ENCODE measurements at places on chromosomes 6 and 20.
A peak's percentile ranks its signal among the peaks of the same experiment; 100 is the strongest.

DNA sequence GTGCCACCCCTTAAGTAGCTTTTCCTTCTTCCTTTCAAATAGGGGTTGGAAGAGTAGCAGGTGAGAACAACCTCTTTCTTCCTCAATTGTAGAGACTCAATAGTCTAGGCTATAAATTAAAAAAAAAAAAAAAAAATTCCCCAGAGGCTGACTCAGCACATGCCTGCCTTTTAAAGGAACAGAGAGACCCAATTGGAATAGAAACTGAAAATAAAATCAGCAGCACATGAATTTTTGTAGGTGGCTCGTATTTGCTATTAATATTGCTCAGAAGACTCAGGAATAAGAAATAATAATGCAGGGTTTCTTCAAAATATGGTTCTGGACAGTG lies 19.3 kb downstream of the TOP1 start:
- peak; percentile 79 for DNase-seq

GRCh38 chr6:10381133-10381829 lies 33.6 kb downstream of the TFAP2A start:
- no peak for DNase-seq

DNA sequence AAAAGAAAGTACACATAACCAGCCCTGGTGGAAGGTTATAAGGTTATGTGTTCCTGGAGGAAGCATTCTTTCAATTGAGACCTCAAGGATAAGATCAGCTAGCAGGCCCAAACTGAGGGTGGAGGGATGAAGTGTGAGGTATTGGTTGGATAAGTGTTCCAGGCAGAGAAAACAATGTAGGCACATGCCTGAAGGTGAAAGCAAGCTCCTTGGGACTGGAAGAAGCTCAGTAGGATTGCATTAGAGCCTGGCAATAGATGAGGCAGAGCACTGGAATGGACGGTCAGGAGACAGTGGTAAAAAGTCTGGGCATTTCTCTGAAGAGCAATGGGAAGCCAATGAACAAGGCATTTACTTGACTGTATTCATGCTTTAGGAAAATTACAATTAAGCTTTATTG lies 89.9 kb upstream of the SHLD1 start:
- no peak for DNase-seq

GRCh38 chr6:158818581-158819212 lies 471 bp downstream of the EZR start:
- DNase-seq = peak; percentile 60

DNA sequence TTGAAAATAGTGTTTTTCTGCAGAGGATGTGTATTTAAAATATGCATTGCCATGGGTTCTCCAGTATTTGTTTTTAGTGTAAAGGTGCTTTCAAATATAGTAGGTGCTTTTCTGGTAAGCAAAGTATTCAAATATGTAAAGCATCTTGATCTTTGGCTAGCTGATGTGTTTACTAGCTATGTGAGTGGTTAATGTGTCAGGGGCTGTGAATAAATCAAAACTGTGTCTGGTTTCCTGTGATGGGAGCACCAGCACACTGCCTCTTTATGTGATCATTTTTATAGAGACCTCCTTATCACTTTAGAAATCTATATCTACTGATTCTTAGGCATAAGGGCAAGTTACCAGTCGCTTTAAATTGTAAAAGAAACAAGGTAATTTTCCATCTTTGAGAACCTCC lies 388.9 kb upstream of the MAN1A1 start:
- DNase-seq = no peak

DNA sequence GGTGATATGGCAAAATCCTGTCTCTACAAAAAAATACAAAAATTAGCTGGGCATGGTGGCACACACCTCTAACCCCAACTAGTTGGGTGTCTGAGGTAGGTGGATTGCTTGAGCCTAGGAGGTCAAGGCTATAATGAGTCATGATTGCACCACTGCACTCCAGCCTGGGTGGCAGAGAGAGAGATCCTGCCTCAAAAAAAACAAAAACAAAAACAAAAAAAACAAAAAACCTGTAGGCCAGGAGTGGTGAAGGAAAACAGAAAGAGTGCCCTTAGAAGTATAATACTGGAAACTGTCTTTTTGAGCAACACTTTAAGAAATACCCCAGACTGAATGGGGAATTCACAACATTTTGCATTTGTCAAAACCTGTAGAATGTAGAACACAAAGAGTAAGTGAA lies 85.3 kb downstream of the JARID2 start:
- peak; percentile 69 for DNase-seq

DNA sequence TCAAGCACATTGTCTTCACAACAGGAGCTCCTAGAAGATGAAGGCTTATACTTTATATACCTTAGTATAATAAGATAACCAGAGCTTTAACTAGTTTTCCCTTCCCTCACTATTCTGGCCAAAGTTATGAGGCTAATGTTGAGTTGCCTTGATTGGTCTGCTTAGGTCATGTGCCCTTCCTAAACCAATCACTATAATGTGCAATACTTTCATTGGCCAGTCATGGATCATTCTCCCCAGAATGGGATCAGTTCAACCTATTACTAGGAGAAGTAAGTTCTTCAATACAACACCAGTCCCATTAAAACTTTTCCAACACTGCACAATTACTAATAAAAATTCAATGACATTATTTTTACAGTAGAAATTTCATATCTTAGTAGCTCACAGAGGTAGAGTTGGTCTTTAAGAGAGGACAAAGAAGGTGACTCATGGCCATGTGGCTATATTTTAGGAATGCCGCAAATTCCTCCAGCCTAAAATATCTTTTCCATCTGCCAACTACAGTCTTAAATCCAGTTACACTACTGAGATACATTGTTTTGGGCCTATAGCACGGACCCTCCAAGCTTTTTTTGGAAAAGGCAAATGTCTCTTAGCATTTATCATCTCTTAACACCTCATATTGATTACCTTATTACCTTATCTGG lies 12.5 kb upstream of the POU3F2 start:
- DNase-seq = no peak

DNA sequence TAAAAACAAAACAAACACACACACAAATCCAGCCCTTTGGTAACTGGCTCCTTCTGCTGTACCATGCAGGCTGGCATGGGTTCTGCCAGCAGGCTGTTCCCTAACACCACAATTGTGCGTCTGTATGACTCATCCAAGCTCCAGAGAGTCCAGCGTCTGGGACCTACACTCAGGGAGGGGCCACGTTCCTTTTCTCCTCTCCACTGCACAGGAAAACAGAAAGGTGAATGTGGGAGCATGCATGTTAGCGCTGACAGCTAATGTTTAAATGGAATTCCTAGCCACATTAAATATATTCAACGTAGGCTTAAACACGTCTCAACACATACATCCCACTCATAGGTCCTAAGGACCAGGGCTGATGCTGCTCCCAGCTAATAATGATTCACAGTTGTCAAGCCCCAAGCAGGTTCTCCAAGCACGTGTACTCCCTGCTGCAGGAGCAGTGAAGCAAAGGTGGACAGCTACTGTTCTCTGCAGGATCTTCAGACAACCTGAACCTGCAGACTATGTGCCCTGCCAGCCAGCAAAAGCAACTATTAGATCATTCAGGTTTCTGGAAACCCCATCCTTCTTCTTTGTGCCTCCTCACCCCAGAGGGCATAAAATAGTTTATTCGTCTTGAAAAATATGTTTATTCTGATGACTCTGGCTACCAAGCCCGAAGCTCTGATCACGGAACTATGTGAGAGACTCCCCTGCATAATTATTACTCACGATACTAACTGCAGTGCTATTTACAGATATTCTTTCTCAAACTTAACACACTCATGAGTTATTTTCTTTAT lies 20.9 kb downstream of the MAP1LC3A start:
- DNase-seq = no peak

DNA sequence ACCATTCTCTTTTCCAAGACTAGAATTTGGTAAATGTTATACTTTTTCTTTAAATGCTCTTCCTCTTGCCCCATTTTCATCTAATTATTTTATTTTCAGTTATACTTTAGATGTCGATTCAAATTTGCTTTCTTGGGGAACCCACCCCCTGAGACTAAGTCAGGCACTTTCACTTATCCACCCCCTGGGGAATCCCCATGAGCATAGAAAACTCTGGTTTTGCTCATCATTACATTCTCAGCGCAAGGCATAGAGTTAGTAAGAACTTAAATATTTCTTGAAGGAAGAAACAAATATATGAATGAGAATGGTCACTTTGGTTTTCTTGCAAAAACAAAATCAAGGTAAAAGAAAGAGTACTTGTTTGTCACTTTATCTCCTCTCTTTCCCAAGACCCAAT lies 25.1 kb upstream of the HSF2 start:
- no peak for DNase-seq

DNA sequence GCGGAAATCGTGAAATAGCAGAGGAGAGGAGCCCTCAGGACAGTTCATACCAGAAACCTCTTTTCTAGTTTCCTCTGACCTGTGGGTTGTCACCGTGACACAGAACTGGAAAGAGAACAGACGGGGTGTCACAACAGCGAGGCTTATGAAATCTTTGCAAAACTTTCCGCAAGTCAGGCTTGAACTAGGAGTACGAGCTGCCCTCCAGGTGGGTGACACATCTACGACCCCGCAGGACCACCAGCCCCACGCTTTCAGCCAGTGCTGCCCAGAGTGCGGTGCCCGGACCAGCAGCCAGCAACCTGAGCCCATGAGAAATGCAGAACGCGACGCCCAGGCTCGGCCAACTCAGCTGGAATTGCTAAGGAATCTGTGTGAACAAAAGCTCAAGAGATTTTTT lies 30.8 kb downstream of the WRNIP1 start:
- DNase-seq = no peak

DNA sequence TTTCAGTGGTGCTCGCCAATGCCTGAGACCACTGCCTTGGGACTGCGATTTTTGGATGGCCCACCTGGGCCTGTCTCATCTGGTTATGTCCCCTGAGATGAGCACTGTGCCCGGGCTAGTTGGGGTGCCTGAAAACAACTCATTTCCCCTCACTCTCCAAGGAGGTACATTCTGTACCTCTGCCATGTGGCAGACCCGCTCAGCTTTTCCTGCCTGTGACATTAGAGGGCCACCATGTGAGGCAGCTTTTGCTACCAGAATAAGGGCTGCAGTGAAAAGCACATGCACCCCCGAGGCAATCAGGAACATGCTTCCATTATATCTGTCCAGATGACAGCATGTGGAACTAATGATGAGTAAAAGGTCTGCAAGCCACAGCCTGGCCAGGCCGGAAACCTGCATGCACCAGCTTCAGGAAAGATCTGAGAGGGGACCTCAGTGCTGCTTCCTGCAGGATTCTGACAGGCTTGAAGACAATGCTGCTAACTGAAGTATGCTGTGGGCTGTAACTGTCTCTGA lies 11.3 kb upstream of the SRSF6 start:
- DNase-seq = no peak

- DNase-seq = no peak
These were observed 51.7 kb downstream of the UQCC1 start for GRCh38 chr20:35360033-35360432.

DNA sequence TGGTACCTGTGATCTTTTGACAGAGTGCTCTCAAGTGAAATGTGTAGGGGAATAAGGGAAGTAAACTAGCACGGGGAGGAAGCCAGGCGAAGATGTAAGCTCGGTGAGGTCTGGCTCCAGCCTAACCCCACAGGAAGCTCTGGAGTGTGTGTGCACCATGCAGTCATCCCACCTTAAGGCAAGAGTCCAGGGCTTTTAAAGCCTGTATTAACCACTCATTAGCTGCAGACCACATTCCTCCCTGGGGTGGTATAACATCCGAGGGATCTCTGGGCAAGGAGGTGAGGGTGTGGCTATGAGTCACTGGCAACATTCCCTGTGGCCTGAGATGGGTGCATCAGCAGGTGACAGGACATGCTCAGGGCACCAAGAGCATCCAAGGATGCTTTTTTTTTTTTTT lies 12.5 kb upstream of the RANBP9 start:
- no peak for DNase-seq

DNA sequence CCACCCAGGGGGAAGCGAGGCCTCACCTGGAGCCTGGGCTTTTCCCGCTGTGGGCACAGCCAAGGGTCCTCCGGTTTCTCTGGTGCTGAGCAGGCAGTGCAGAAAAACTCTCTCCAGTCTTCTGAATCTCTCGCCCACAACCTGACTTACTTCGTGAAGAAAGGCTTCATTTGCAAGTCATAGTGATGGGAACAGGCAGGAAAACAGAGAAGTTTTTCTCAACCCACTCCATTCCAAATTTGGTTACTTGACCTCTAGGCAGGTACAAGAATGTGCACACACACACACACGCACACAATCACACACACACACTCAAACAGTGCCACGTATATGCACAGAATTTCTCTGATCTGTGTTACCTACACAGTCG lies 524.5 kb downstream of the CD83 start:
- DNase-seq = no peak

DNA sequence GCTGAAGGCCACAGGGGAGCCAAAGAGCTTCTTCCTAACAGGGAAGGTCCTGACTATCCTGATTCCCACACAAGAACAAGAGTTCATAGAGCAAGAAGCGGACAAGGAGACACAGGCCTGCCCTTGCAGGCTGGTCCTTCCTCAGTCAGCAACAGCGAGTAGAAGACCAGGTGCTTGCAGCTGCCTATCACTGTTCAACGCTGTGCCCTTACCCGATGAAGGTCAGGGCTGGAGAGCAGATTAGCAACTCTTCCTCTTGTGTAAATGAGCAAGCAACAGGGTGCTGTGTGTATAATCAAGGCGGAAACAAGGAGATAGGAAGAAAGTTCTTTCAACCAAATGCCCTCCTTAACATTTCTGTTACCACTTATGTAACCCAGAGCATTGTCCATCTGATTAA lies 115.3 kb upstream of the SPACA1 start:
- DNase-seq = no peak

- no peak for DNase-seq
These were observed 19.0 kb downstream of the PACSIN1 start for GRCh38 chr6:34484899-34485298.

GRCh38 chr6:63856271-63856670 lies 220.7 kb downstream of the PHF3 start:
- DNase-seq = no peak

GRCh38 chr6:168117942-168118341 lies 38.9 kb upstream of the FRMD1 start:
- no peak for DNase-seq

DNA sequence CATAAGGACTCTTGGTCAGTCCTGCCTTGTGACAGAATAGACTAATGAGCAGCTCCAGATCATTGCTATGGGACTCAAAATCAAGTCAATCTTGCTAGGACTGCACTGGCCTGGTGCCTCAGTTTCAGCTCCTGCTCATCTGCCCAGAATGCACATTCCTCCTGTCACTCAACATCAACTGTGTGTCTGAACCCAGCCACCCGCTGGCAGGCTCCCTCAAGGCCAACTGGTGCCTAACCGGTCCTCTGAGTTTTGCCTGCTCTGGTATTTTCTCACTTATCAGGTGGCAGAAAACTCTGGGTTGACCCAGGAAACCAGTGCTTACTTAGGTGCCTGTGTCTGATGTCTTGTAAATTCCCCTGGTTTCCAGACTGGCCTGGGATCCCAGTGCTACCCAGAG lies 297.7 kb downstream of the DHX35 start:
- DNase-seq = no peak

DNA sequence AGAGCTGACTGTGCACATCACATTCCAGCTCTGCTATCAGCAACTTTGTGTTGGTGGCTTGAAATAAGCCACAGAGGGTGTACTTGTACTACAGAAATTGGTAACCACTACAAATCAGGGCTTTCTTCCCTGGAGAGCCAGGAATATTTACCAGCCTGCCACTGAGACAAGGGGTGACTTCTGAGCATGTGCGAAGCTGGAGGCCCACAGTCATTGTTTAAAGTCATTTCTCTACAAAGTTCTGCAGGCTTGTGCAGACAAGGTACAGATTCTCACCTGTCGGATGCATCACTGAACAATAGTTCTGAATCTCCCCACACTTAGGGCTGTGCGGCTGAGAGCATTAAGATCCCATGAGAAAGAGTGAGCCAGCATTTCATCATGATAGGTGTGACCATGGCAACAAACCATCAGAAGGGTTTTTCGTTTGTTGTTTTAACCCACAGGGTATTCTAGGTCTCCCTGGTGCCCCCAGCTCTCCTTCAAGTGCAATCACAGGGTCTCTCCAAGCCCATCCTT lies 292.8 kb downstream of the CDC5L start:
- DNase-seq = no peak
